ENCODE measurements at places on chromosomes 4 and X.
A peak's percentile ranks its signal among the peaks of the same experiment; 100 is the strongest.

DNA sequence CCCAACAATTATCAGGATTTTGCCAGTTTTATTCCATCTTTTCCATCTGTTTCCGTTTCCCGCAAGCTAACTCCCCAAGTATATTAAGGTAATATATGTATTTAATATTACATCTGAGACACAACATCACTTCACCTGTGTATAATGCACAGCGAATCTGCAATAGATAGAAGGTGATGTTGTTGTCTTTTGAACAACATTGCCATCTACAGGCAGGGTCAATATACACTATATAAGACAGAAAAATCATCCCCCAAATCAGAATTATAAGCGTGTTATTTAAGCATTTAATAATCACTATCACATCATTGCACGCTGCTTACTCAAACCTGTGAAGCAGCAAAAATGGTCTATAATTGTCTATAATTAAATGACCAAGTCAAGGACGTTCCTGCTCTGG, 1115.5 kb downstream of the NLGN4X start:
- DNase-seq, result no peak

DNA sequence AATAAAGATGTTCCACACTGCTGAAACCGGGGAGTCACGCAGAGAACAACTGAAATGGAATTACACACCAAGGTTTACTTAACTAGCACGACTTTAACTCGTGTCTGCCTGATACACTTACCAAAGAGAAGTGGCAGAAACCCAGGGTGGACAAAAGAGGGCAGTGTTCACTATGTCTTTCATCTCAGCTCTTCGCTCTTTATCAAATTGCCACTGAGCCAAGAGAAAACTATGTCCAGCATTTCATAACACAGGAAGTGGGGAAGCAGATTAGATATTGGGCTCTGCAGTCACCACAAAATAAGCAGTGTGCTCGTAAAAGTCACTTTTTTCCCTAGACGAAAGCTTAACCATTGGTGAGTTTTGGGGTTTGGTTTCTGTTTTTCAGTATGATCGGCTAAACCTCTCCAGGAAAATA, 155.7 kb downstream of the CHIC2 start:
- peak; percentile 96 for DNase-seq

DNA sequence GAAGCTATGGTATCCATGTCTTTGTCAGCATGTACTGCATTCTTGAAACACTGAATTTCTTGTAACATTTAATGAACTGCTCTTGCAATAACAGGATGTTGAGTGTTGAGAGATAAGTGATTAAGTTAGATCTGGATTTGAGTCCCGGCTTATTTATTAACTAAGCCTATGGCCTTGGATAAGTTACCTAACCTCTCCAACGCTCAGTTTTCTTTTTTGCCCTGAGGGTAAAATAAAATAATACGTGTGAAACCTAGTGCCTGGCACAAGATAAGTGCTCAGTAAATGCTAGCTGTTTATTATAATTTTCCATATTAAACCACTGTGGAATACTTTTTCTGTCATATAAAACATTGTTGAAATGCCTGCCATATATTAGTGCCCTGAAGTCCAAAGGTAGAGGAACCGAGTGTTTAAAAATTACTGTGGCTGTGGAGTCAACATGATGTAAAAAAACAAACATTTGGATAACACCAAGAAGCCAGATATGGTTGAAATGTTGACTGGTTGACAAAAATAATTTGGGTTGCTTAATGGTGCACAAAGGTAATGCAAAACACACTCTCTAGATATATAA, 58.6 kb upstream of the ALB start:
- DNase-seq, result no peak

GRCh38 chrX:139883984-139884383, 48.9 kb downstream of the ATP11C start:
- no peak for DNase-seq

GRCh38 chr4:79495447-79495846, 87.4 kb upstream of the GK2 start:
- no peak for DNase-seq

- DNase-seq, result peak; percentile 47
Measured at GRCh38 chrX:72110051-72110875, 21.5 kb downstream of the RTL5 start.

GRCh38 chr4:185839770-185840169, 27.8 kb upstream of the SORBS2 start:
- DNase-seq, result peak; percentile 31

DNA sequence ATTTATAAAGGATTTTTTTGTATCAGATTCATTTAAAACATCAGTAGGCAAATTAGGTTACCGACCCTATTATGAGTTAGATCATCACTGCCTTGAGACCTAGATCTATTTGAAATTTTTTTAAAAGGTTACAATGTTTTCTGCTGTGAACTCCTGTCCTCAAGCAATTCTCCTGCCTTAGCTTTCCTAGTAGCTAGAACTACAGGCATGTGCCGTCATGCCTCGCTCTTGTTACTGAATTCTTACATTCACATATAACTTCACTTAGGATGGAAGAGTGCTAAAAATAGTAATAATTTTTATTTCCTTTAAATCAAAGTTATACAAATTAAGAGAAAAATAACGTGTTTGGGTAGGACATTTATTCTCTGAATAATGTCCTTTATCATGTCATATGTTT, 75.5 kb upstream of the MAOA start:
- DNase-seq, result no peak

GRCh38 chr4:80614319-80614718, 278.8 kb downstream of the CFAP299 start:
- no peak for DNase-seq

GRCh38 chr4:137425281-137425680, 107.0 kb downstream of the PCDH18 start:
- DNase-seq, result no peak

DNA sequence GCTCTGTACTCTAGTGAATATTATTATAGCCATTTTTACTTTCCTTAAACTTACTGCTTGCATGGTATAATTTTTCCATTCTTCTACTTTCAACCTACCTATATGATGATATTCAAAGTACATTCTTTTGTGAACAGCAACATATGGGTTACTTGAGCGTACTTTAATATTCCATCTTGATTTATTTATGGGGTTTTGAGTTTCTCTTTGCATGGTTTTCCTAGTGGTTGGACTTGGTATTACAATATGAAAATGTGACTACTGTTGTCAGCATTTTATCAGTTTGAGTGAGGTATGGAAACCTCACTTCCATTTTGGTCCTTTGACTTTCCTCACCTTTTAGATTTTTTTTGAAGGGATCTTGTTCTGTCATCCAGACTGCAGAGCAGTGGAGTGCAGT, 35.9 kb downstream of the ADGRG4 start:
- DNase-seq, result no peak

GRCh38 chr4:103329642-103330041, 131.5 kb upstream of the CENPE start:
- DNase-seq, result no peak

DNA sequence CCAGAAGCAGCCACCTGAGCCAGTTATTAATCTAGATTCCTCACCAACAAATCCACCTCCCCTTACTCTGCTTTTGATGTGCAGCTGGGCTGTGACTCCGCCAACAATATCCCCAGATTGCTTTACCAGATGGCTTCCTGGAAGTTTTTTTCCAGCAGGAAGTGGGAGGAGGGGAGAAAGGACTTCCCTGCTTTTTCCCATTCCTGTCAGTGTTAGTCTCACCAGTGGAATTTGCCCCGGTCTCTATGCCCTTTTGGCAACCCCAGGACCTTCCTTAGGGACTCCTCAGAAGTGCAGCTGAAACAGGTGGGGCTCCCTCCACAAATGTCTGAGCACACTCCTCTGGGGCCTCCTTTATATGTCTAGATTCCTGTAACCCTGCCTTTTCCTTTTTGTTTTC, 465.2 kb upstream of the IGFBP7 start:
- no peak for DNase-seq
